Fibroblast of skin of back (primary cell): ENCODE measurements at places on chromosomes 2 and 18.

GRCh38 chr18:73774811-73775509 is 372.7 kb downstream of the FBXO15 start:
- DNase-seq: no peak

DNA sequence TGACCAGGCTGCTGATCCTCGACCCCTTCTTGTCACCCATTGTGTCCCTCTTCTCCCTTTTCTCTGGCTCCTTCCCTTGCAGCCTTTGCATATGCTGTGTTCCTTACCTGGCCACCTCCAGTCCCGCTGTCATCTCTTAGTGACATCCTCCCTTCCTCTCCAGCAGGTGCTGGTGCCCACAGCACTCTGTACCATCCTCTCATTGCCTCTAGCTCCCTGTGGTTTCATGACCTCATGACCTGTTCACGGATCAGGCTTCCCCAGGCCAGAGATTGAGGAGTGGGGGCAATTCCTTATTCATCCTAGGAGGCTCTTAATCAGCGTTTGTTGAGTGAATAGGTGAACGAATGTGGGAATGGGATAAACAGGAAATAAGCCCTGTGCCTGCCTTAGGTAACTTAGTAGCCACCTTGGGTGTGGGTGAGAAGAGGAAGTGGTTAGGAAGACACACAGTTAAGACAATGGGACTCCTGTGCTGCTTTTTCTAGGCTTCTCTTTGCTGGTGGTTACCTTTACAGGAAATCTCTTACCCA is 35.5 kb downstream of the ITGA6 start:
- DNase-seq: no peak

GRCh38 chr2:101740555-101740964 is 43.1 kb downstream of the MAP4K4 start:
- no peak for DNase-seq

DNA sequence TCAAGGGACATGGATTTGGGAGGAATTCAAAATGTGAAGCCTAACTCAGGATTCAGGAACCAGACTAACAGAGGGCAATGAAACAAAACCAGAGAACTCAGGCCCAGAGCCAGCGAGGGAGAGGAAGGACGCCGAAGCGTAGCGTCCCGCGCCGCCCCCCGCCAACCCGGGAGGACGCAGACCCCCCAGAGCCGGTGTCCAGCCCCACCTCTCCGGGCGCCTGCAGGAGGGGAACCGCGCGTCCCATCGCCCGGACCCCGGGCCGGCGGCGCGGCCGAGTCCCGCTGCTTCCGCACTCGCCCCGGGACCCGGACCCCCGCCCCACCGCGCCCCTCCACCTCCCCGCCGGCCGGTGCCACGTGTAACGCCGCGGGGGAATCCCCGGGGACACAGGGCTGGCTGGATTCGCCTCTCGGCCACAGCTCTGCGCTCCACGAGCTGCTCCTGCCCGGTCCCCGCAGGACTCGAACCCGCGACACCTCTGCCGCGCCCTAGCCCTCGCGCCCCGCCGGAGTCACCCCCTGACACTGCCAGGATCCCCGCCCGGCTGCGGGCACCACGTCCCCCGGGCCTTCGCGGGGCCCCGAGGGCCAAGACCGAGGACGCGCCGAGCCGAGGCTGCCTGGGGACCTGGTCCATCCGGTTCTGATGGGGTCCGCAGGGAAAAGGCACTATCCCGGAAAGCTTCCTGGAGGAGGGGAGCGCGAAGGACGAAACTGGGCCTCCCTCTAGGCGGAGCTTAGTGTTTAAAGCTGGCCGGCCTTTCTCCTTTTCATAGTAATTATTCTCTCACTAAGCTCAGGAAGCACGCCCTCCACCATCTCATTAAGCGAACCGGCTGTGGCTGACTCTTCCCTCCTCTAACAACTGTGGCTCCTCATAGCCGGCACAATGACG is 40.4 kb upstream of the FAM124B start:
- peak; percentile 20 for DNase-seq

GRCh38 chr2:97717613-97717995 is 4.2 kb downstream of the ZAP70 start:
- no peak for DNase-seq

DNA sequence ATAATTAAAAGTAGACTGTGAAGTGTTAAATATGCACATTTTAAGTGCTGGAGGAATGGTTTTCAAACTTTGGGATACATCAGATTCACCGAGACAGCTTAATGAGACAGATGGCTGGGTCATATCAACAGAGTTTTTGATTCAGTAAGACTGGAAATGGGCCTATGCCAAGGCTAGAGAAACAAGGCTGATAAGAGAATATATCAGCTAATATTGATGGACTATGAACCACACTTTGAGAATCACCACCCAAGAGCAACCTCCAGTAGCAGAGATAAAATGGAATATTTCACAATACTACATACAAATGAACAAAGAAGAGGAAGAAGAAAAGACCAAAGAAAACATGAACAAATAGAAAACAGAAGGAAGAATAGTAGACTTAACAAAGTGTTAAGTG is 450.2 kb upstream of the KLHL29 start:
- no peak for DNase-seq

DNA sequence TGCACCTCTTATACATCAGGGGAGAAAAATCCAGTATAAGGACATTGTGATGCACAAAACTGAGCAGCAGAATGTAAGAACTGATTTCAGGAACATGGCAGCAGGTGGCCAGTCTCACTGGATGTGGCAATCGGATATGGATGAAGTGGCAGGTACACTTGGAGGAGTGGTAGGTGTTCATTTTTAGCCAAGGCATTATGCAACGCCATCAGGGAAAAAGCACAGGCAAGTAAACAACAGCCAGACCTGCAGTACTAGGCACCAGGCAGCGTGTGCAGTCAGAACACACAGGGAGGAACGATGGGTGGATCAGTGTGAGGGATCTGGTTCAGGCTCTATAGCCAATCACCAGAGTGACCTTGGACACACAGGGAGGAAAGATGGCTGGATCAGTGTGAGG is 77.4 kb upstream of the GCFC2 start:
- no peak for DNase-seq

DNA sequence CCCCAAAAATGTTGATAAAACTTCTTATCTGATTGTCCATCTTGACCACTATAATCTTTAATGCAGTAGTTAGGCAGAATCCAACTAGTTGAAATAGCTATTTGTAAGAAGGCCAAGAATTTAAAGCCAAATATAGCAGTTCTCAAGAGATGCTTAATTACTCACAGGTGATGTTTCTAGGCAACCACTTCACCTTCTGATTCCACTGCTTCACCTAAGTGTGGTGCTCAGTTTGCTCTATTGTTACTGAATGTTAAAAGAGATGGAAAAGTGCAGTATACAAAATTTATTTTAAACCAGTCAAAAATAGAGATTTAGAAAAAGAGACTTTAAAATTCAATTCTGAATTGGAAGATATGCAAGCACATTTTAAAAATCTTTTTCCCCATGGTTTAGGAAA is 539.4 kb downstream of the ZNF804A start:
- no peak for DNase-seq

GRCh38 chr2:201203916-201204654 is 21.1 kb downstream of the CASP10 start:
- DNase-seq: peak; percentile 44
